ENCODE measurements at places on chromosomes 11 and 22.

- DNase-seq, result no peak
These were observed 48.1 kb downstream of the PISD start for GRCh38 chr22:31613904-31614296.

DNA sequence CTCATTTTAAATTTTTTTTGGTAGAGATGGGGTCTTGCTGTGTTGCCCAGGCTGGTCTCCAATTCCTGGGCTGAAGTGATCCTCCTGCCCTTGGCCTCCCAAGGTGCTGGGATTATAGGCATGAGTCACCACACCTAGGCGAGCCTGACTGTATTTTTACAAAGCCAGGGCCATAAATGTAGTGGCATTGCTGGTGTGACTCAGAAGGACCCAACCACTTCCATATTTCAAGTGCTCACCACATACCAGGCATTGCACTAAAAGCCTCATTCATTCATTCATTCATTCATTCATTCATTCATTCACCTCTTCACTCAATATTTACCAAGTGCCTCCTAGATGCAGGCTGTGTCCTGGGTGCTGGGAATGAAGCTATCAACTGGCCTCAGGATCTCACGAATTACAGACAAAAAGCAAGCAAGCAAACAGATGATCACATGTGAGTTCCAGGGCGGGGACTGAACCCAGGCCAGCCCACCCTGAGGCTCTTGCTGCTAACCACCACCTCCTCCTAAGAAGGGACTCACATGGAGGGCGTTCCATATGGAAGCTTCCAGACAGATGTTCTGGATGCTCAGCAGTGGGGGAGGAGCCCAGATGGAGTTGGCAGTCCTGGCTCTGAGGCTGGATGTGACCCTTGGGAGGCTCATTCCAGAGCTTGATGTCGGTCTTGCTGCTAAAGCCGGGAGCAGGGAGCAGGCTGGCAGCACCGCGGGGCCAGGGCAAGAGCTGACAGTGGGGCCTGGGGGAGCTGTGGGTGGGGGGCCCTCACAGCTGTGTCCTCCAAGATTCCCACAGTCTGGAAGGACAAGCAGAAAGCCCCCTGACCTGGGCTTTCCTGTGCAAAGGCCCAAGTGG is 158.8 kb downstream of the CTTN start:
- DNase-seq, result no peak

GRCh38 chr22:32744176-32744959 is 57.1 kb upstream of the TIMP3 start:
- no peak for DNase-seq

DNA sequence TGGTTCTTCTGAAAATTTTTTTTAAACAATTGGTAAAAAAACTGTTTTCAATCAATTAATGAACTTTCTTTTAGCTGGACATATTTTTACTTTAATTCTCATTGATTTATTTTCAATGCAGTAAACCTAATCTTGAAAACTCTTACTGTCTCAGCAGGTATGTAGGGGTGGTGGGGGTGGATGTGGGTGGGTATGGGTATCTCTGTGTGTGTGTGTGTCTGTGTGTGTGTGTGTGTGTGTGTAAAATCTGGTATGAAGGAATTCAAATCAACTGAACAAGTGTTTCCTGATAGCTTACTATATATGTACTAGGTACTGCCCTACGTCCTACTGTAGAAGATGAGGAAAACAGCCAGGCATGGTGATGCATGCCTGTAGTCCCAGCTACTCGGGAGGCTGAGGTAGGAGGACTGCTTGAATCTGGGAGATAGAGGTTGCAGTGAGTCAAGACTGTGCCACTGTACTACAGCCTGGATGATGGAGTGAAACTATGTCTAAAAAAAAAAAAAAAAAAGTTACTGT is 75.5 kb downstream of the MRTFA start:
- no peak for DNase-seq

DNA sequence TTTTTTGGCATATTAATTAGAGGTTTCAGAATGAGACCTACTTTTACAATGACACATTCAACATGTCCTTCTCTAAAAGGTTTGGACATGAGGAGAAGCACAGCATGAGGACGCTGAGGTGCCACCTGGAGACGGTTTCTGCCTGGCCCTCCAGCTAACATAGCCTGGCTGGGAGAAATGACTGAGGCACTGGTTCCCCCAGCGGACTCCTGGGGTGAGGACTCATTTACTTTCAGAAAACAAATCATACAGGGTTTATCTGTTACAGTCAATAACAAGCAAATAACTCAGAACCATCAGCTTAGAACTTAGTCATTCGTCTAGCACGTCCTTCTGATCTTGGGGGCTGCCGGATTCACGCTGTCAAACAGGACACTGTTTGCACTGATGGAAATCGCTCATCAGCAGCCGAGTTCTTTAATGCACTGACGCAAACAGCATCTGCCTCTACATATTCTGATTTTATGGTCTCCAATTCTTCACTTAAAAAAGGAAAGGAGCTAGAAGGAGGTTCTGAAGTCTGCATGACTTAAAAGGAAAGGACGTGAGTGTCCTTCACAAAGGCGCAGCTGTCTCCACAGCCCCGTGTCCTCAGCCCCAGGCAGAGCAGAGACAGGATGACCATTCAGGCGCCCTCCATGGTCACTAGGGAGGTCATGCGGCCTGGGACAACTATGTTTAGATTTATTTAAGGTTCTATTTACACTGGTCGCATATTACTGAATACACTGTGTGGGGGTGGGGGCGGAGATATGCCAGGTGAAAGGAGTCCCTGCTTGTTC is 44.2 kb downstream of the CERK start:
- no peak for DNase-seq

DNA sequence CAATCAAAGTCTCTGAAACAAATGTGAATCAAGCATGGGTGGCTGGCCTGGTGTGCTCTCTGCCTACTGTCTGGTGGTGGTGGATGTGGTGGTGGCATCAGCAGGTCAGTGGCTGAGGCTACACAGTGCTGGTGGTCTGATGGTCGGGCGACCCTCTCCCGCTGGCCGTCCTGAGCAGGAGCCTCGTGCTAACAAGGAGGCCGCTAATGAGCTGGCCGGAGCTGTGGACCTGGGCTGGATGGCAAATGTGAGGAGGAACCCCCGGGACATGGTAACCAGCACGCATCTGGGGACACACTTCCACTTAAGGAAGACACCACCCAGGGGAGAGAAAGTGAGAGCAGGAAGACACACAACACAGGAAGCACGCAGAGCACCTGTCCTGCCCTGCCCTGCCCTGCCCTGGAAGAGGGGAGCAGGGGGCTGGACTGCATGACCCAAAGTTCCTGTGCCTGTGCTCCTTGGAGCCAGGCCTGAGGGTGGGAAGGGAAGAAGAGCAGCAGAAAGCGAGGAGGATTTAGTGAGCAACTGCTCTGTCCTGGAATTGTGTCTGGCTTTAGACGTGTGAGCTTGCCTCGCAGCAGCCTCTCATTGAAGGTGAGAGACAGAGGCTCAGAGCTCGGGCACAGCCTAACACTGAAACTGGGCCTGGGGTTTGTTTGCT is 23.7 kb downstream of the SLC37A2 start:
- no peak for DNase-seq

- no peak for DNase-seq
These were observed 138.1 kb upstream of the E2F8 start for GRCh38 chr11:19378814-19379213.
